ENCODE measurements at places on chromosomes 12 and 14.

GRCh38 chr12:26298785-26299621 lies 103.6 kb downstream of the SSPN start:
- peak; percentile 79 for DNase-seq

DNA sequence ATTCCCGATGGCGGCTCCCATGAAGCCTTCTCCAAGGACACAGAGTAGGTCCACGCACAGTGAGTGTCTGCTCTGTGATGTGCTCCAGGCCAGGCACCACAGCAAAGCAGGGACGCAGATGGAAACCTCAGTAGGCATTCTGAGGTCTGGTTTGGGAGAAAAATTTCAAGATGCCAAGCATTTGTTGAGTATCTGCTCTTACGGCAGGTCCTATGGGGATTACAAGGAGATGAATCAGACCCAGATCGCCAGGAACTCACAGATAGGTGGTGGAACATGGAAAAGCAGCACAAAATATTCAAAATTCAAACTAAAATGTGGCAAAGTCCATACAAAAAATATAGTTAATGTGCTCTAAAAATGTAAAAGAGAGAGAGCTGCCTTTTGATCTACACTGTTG lies 684.9 kb upstream of the TMEM132C start:
- no peak for DNase-seq

GRCh38 chr12:27162229-27162537 lies 79.8 kb upstream of the C12orf71 start:
- DNase-seq: peak; percentile 43

DNA sequence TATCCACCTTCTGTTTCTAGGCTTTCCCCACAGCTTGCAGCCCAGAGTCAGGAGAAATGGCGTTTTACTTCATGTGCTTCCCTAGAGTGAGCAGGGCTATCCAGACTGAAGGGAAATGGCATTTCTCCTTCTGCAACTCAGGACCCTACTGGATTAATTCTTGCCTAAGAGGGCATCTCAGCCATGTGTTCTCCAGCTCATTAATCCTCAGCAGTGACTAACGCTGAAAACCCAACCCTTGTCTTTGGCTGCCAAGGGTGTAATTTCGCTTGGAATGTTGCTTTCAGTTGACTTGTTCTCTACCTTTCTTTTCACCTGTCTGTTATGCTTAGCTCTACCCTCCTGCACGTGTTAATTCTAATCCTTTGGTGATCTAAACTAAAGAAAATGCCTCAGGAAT lies 21.0 kb upstream of the EMP1 start:
- DNase-seq: no peak

DNA sequence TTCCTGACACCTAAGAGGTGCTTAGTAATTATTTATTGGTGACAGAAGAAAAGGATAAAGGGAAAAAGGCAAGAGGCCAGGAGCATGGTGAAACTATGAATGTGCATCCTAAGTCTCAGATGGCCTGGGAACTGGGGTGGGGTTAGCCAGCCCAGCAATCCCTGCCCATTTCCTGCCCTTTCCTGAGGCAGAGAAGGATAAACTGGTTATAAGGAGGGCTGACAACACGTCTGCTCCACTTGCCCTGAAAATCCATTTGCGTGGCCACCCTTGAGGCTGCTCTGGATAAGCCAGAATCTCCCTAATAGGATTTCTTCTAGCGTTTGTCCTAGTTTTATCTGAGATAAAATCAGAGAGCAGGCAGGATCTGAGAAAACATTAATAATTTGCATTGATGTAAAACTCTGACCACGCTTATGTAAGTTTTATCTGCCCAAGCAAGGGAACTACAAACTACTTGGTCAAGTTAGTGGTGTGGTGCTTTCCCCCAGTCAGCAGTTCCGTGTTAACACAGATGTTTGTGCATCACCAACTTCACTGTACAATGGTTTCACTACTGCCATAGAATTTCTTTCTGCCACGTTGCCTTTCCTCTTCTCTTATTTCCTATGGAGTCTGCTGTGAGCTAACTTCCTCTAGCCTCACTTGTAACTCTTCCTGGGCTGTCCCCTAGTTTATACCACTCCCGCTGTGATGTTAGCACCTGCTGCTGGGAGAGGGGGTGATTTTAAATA lies 392.7 kb downstream of the RPS29 start:
- DNase-seq: no peak

- no peak for DNase-seq
Observed at GRCh38 chr12:115934046-115934445, 343.4 kb downstream of the MED13L start.

Measured in dermis blood vessel endothelial cell (primary cell).